ENCODE measurements at places on chromosomes 3 and 15.

- no peak for DNase-seq
Measured at GRCh38 chr3:70554170-70554569, 241.7 kb upstream of the MDFIC2 start.

GRCh38 chr3:135458541-135459322, 506.8 kb upstream of the PPP2R3A start:
- DNase-seq = no peak

DNA sequence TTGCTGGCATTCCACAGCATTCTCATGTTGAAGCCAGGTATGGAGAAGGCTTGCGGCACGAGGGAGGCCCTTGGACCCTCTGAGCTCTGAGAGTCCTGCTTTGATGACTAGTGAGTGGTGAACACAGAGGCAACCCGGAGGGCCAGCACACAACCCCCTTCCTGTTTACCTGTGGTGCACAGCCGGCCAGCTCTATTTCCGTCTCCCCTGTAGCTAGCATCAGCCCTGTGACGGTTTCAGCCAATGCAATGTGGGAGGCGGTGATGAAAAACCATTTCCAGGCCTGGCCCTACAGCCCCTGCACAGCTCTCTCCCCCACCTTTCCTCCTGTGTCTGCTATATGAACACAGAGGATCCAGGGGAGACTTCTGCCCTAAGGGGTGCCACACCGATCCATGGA, 76.8 kb upstream of the KLHL25 start:
- no peak for DNase-seq

- DNase-seq = peak; percentile 3
Measured at GRCh38 chr15:30859091-30859874, 44.4 kb upstream of the FAN1 start.

GRCh38 chr3:185852635-185853034, 27.8 kb upstream of the IGF2BP2 start:
- no peak for DNase-seq

DNA sequence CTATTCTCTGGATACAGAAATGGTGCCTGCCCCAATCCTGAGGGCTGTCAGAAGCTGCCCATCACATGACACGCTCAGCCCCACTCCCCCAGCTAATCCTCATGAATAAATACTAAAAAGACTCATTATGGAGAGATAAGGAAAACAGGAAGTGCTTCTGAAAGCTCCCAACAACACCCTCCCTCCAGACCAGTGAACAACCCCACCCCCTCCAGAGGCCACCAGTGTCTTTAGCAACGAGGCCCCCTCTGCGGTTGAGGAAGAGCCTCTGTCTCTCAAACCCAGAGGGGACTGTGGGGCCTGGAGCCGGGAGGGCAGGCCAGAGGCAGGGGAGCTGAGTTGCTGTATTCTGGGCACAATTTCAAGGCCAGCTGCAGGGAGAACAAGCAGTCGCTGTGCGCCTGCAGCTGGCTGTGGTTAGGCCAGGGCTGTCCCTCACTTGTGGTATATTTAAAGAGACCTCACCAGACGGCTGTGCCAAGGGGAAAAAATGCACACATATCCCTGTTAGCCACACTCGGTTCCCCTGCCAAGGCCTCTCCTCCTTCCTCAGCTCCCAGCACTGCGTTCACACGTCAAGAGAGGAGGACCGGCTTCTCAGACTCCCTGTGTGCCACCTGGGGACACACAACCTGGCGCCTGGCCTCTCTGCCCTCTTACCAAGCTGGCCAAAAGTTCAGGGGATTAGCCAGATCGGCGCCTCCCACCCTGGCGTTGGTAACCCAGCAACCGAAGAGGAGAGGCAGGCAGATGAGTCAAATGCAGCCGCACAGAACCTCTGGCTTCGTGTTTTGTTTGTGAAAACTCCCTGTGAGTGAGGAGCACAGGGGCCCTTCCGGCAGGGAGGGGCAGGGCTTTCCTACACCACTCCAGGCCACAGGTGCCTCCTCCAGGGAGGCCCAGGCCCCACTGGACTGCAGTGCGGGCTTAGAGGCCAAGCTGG, 101.2 kb upstream of the ETV5 start:
- DNase-seq = peak; percentile 61

- no peak for DNase-seq
Measured at GRCh38 chr3:41710646-41711388, 251.1 kb downstream of the ULK4 start.

DNA sequence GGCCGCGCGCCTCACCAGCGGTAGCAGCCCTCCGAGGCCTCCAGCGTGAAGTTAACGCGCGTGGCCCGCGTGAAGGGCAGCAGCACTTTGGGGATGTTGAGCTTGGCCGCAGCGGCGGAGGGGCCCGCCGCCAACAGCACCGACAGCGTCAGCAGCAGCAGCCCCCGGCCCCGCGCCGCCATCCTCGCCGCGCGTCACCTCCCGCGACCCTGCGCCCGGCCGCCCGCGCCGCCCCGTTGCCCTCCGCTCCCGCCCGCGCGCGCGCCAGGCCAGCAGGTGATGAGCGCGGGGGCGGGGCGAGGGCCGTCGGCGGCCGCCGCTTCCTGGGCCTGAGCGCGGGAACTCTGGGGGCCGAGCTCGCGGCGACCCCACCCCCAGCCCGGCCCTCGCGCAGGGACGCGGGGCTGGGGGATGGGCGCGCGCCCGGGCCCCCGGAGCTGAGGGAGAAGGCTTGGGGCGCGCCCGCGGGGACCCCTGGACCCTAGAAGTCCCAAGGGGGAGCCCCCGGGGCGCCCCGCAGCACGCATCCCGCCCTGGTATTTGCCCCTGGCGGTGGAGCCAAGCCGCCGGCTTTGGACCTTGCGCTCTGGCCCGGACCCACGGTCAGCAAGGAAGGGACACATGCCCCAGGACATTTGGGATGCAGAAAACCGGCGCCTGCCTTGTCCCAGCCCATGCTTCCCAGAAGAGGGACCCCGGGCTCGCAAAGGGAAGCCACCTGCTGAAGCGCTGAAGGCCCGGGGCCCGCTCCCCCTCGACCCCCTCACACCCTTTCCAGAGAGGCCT, at the start of gene NUP210:
Gene NUP210, minus strand, starts transcription at position 278 of the 786 bp plus-strand sequence. Its CDS starts 96 bp downstream, at position 182.
- peak; percentile 63 for DNase-seq

GRCh38 chr3:112894258-112894657, 47.6 kb upstream of the CD200R1L start:
- no peak for DNase-seq

- no peak for DNase-seq
Measured at GRCh38 chr3:30344288-30344687, 262.1 kb upstream of the TGFBR2 start.

DNA sequence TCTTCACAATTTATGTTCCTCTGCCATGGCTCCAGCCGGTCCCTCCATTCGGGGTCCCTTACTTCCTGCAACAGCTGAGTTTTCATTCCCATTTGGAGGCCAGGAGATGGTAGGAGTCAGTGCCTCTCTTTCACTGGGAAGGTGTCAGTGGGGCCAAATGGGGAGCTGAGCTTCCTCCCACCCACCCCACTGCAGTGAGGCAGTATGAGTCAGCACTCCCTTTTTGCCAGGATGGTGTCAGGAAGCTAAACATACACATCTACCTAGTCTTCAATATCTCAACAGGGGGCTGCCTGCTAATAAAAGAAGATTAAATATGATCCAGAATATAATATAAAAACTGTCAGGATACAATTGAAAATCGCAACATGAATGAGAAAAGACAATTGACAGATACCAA, 12.7 kb upstream of the ACTC1 start:
- no peak for DNase-seq

GRCh38 chr15:56272454-56272853, 28.8 kb upstream of the RFX7 start:
- no peak for DNase-seq

- DNase-seq = no peak
Measured at GRCh38 chr3:154973851-154974250, 106.3 kb upstream of the MME start.

GRCh38 chr3:98972720-98973119, 71.2 kb upstream of the DCBLD2 start:
- DNase-seq = no peak

- no peak for DNase-seq
Measured at GRCh38 chr3:62632510-62633294, 242.5 kb downstream of the CADPS start.

DNA sequence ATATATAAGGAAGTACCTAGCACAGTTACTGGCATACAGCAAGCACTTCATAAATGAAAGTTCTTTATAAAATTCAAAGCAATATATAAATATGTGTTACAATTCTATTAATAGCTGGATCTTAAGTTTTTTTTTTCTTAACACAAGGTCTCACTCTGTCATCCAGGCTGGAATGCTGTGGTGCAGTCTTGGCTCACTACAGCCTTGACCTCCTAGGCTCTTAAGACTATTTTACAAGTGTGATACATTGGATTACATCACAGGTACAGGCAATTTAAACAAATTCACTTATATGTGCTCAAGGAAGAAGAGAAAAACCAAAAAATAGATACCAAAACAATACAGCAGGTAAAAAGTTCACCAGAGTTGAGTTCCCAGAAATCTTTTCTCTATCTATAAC, 60.6 kb downstream of the ZNF280D start:
- no peak for DNase-seq

- DNase-seq = no peak
Measured at GRCh38 chr3:67076607-67077006, 78.5 kb downstream of the KBTBD8 start.

GRCh38 chr15:101362986-101363566, 68.0 kb upstream of the SNRPA1 start:
- DNase-seq = no peak

DNA sequence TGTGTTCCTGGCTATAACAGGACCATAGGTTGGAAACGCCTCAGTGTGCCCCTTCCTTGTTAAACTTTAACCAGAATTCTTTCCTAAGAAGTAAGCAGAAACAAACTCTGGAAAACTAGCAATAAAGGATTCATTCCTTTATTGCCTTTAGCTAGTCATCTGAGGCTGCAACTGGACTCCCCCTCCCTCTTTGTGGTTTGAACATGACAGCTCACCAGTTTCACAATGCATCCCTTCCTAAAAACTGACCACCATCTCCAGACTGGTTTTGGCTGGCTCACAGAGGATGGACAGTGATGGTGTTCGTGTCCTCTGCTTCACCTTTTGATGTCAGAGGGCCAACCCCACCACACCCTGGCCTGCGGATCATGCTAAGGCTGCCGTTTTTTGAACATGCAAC, 27.9 kb upstream of the TGFBR2 start:
- DNase-seq = no peak

GRCh38 chr15:66877477-66878271, 175.6 kb downstream of the SMAD6 start:
- DNase-seq = no peak

- DNase-seq = no peak
Measured at GRCh38 chr3:28308196-28308595, 40.3 kb upstream of the ZCWPW2 start.

DNA sequence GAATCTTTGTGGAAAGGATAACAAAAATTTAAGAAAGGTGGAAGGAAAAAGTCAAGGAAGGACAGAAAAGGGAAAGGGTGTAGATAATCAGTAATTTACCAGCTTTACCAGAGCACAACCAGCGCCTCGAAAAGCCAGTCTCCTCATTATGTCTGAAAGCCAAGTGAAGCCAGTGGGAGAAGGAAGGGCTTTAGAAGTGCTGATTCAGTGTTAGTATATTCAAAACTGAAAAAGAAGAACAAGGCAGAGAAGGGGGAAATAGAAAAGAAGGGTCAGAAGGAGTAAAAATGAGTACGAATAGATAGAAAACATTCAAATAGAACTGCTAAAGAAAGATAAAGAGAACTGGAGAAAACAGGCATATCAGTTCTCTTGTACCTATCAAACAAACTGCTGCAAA, 4.1 kb downstream of the PBRM1 start:
- DNase-seq = no peak

DNA sequence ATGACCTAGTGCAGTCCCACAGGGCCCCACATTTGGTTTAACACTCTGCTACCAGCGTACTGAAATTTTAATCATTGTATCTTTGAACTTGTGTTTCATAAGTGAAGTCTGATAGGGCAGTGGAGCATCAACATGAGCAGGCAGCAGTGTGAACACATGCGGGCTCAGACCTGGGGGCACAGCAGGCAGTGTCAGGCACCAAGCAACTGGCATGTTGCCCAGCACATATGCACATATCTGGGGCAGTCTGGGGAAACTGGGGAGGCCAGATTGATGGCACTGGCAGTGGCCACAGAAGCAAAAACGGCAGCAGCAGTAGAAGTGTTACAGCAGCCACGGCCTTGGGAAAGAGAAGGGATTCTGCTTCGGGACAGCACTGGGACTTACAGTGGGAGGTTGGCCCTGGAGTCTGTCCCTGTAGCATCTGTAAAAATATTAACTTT, 353.9 kb upstream of the KCNMB2 start:
- no peak for DNase-seq

DNA sequence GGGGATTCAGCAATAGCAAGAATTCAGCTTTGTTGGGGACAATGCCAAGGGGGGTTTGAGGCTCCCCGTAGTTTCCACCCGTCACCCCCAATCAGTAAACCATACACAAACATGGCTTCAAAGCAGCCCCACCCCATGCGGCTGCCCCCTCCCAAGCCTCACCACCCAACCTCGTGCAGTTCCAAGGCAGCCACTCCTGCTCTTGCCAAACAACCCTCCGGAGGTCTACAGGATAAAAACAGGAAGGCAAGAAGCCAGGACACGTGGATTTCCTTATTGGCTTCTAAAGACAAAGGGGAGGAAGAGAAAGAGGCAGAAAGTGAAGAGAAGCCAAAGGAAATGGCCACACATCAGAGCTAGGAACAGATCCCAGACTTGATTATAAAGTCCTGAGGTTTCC, 121.1 kb downstream of the SHQ1 start:
- DNase-seq = no peak

DNA sequence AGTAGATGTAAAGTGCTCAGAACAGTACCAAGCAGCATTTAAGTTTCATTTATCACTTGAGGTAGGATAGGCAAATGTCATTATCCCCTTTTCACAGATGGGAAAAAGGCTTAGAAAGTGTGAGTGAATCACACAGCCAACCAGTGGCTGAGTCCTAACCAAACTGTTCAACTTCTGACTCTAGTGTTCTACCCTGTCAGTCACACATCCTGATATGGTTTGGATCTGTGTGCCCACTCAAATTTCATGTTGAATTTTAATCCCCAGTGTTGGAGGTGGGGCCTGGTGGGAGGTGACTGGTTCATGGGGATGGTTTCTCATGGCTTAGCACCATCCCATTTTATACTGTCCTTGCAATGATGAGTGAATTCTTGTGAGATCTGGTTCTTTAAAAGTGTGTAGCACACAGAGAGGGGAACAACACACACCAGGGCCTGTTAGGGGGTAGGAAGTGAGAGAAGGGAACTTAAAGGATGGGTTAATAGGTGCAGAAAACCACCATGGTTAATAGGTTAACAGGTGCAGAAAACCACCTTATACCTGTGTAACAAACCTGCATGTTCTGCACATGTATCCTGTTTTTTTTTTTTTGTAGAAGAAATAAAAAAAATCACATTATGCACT, 304.7 kb downstream of the SUCLG2 start:
- DNase-seq = no peak
